Thoracic aorta (tissue), 2 donors: ENCODE measurements at places on chromosomes 13 and 19.

DNA sequence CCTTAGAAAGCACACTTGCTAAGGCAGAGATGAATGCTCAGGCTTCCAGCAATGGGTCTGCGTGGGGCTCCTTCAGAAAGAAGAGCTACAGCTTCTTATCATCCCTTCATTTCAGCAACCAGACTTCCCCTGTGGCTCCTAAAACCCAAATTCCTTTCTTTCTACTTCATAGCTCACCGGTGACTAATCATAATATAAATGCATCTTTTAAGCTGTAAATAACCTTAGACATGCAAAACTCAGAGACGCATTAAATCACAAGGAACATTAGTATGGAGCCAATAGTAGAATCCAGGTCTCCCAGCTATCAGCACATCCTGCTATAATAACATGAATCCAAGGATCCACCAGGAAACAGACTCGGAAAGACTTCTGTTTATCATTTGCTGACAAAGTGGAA lies 375.6 kb downstream of the COG6 start:
- DNase-seq = no peak

DNA sequence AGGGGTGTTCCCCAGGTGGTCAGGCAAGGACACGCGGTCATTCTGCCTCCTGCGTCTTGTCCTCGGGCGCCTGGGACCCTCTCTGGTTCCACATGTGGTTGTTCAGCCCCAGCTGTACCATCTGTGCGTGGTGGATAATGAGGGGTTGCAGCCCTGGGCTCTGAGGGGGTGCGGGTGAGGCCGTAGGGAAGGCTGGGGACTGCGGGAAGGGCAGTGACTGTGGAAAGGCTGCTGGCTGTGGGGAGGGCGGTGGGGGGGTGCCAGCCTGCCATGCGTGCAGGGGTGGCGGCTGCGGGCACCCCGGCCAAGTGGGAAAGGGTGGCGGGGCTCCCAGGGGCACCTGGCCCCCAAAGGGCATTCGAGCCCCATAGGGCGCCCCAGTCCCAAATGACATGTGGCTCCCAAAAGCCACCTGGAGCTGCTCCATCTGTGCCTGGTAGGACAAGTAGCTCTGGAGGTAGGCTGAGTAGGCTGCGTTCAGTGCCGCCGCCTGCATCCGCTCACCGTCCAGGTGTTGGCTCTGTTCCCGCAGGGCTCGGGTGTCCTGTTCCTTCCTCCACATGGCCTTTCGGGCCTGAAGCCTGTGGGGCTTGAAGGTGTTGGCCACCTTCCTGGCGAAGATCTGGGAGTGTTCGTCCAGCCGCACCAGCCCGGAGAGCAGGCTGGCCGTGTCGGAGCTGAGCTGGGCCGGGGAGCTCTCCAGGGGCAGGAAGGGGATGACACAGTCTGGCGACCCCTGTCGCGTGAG lies 15.1 kb downstream of the TICAM1 start:
- no peak for DNase-seq

DNA sequence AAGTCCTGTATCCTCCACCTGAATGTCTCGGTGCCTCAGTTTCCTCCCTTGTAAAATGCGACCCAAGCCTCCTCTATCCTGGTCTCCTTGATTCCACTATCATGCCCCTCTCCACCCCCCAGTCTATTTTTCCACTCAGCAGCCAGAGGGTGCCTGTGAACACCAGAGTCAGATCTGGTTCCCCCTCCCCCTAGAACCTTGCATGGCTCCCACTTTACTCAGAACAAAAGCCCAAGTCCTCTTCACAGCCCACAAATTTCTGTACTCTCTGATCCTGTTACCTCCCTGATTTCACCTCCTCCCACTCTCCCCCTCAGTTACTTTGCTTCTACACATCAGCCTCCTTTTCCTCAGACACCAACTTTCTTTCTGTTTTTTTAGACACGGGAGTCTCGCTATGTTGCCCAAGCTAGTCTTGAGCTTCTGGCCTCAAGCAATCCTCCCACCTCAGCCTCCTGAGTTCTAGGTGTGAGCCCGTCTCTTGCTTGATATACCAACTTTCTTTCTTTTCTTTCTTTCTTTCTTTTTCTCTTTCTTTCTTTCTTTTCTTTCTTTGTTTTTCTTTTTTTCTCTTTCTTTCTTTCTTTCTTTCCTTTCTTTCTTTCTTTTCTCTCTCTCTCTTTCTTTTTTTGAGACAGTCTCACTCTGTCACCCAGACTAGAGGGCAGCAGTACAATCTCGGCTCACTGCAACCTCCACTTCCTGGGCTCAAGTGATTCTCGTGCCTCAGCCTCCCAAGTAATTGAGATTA lies 869 bp downstream of the DAND5 start:
- no peak for DNase-seq

GRCh38 chr13:90683711-90684131 lies 663.8 kb upstream of the MIR17HG start:
- DNase-seq = no peak

DNA sequence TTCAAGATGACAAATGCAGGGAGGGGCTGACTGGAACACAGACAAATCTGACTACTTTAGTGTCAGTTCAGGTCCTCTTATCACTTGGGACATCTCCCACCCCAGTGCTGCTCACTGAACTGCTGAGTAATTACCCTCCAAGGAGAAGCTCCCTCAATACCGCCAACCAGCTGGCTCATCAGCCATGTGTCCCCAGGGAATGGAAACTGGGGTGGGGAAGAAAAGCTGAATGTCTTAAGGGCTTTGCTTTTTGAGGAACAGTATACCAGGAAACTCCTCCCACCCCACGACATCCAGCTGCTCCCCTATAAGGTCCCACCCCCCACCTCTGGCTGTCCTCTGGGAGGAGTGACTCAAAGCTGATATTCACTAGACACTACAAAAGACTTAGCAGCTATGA lies 2.0 kb downstream of the ZNF823 start:
- DNase-seq = peak; percentile 2

GRCh38 chr13:29562786-29563438 lies 32.6 kb downstream of the SLC7A1 start:
- no peak for DNase-seq

GRCh38 chr13:110818747-110819146 lies 96.1 kb downstream of the ANKRD10 start:
- no peak for DNase-seq

- DNase-seq = no peak
Observed at GRCh38 chr13:109361562-109362289, 424.7 kb downstream of the IRS2 start.

GRCh38 chr19:18477042-18477779 lies 39.3 kb upstream of the ISYNA1 start:
- DNase-seq = no peak

GRCh38 chr19:3365836-3366752 lies at the start of gene NFIC:
Gene NFIC, plus strand, starts transcription at chr19:3366583. Its CDS starts 54 bp downstream, at chr19:3366637.
- DNase-seq = no peak

GRCh38 chr19:38658462-38659306 lies 11.2 kb downstream of the ACTN4 start:
- DNase-seq = no peak

DNA sequence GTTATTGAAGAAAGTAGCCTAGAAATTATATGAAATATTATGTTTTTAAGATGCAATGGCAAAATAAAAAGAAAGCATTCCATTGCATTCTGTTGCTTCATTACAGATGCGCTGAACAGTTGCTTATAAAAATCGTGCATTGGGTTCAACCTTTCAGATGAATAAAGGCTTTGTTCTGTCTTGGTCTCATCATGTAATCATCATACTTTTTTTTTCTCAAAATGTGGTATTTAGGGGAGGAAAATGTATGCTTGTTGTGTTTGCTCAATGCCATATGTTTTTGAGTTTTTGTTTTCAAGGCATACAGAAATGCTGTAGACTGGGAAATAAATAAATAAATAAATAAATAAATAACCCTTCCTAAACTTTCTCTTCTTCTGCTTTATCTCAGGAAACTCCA lies 1.1 kb upstream of the MBNL2 start:
- no peak for DNase-seq

DNA sequence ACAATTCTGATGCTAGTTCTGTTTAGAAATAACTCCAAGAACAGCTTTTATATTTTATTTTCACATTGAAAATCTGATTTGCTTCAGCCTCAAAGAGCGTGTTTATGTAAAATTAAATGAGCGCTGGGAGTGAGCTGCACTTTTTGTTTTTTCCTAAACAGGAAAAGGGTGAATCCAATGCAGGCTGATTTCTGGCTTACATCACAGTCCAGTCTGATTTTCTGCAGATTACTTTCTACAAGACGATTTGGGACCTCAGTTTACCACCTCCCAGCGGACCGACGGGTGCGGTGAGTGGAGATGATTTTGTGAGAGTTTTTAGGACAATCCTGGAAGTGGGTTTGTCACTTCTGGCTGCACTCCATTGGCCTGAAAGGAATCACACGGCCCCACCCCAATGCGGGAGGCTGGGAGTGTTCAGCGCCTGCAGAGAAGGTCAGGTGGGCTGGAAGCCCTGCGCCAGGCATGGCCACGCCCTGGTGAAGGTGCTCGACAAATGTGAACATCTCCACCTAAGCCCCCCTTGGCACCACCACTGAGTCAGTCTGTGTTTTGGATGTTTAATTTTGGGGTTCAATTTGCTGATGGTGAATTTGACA lies 90.1 kb downstream of the ANKRD10 start:
- no peak for DNase-seq

DNA sequence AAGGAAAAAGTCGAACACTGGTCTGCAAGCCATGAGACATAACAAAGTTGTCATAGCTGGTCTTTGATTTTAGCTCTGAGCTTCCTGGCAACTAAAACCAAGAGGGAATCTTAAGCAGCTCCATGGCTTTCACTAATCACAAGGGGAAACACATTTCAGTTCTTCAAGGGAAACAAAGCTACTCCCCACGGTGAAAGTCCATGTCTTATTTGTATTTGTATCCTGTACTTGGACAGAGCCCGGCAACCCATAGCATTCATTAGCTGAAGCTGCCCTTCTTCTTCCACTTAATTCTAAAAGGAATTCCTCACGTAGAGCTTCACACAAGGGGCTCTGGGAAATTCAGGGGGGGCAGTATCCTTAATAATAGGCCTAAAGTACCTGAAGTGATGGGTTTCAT lies 128.9 kb downstream of the RGCC start:
- DNase-seq = no peak

DNA sequence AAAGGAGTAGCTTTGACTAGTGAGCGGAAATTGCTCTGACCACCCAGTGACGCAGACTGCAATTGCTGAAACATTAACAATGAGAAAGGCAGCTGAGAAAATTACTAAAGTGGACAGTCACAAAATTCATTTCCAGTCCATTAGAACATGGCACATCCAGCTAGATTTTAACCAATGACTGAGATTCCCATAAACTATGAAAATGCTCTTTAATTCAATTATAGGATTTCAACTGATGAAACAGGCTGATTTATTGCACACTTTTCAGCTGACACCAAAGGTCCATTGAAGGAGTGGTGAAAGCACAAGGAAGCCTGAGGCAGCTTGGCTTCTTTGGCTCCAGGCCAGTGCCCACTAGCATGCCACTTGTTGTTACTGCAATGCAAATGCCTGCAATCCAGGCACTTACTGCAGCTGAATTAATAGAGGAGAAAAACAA lies 933.4 kb downstream of the SLITRK6 start:
- DNase-seq = no peak

DNA sequence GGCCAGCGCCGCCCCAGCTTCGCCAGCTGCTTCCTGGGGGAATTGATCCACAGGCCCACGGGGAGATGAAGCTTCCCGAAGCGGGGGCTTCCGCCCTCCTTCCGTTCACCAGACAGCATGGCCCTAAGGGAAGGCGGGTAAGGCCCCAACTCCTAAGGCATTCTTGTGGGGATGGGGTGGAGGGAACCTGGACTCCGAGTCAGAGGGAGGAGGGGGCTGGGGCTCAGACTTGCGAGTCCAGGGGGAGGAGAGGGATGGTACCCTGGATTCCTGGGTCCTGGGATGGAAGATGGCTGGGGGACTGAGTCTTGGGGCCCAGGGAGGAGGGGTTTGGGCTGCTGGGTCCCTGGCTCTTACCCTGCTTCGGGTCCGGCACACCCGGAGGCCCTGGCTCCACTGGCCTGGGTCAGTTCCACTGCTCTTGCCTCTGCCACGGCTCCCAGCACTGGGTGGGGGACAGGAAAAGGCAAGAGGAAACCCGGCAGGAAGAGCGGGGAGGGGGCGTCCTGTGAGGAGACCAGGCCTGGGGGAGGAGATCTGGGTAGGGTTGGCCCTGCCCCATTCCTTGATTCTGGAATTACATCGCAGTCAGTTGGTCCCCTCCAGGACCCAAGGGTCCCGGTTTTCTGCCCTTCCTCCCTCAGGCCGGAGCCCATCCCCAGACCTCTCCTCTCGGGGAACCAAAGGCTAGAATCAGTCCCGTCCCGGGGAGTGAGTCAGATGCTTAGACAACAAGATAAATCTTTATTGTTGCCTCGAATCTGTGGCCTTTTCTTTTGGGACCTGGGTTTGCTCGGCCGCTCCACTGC lies at the start of gene RASIP1:
RASIP1 (minus strand) TSS at position 447 of the 809 bp plus-strand sequence; CDS start at position 119, 328 bp downstream.
- no peak for DNase-seq

DNA sequence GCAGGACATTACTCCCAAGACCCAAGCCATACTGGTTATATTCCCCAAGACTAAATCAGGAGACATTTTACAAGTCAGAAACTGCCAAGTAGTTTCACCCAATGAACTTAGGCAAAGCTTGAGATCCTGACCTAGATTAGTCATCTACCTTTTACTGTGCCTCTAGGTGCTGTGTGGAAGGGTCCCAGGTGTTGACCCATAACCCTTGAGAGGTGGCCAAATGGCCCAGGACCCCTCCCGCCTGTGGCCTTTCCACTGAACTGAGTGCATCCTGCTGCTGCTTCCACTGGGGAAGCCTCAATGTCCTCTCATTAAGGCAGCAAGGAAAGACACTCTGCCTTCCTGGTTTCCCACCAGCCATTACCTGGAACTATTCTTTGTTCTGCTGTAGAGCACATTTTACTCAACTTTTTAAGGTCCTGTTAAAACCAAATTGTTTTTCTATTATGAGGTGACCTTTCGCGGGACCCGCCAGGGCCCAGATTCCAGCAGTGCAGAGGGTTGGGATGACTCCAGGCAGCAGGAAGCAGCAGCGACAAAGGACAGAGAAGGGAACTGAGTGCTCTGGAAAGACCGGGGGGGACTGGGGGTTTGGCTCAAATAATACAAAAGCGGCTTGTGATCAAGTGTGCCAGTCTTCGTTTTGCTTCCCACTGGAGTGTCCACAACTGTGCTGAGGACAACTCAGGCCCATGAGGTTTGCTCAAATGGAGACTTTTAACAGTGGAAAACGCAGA lies 27.1 kb downstream of the ANKRD10 start:
- no peak for DNase-seq

DNA sequence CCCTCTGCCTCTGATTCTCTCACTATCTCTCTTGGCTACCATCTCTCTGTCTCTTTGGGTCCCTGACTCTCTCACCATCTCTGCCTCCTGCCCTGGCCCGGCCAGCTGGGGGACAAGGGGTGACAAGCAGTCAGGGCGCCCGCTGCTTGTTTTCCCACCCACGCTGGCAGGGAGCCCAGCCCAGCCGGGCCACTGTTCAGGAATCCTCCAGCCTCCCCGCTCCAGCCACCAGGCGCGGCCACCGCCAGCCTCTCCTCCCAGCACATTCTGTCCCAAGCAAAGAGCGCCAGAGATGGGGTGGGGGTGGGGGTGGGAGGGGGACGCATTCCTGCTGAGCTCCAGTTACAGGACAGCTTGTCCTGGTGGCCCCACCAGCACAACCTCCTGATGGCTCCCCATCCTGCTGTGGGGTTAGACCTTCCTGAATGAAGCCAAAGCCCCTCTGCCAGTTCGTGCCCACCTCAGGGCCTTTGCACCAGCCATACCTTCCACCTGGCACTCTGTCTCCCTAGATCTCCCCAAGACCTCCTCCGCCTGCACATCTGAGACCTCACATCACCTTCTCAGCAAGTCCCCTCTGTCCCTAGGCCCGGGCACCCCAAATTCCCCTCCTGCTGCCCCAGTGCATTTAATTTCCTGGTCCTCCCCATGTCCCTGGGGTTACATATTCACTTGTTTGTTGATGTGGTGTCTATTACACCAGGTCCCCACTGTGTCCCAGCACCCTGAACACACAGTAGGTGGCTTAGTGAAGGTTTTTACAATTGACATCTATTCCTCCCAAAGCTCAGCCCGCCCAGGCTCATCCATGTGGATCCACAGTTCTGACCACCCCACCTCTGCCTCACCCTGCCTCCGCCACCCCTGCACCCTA lies 12.5 kb downstream of the ARRDC2 start:
- DNase-seq = peak; percentile 77
